ENCODE measurements at places on chromosomes 12 and 14.

DNA sequence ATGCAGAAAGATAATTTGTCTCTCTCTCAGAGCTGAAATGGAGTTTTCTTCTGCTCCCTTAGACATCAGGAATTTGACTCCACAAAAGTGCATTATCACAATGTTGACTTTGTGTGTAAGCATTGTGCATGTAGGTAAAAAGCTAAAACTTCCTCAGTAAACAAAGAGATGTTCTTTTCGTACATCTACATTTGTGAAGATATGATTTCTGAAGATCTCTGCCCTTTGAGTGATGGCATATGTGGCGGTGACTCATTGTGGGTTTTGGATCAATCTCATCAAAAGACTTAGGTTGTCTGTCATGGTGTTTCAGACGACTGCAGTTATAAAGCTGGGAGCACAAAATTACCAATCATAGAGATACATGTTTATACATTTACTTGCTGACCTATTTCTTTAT lies 411.4 kb upstream of the LMO3 start:
- no peak for DNase-seq

GRCh38 chr14:34498684-34499412 lies 36.8 kb upstream of the SPTSSA start:
- DNase-seq = peak; percentile 38

DNA sequence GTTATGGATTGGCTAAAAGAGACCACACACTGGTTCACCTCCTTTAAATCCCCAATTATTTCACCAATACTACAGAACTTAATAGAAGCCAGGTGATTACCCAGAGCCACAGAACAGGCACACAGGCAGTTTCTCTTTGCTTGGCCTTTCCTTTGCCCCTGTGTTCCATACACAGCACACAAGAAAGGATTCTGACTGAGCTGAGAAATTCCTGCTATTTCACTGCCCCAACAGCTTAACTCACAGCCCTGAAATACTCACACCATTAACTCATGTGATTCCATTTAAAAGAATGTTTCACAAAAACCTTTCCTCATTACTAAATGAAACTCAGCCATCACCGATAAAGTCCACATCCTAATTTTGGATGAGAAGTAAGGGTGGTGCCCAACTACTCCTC lies 133.6 kb downstream of the MED13L start:
- DNase-seq = peak; percentile 56

DNA sequence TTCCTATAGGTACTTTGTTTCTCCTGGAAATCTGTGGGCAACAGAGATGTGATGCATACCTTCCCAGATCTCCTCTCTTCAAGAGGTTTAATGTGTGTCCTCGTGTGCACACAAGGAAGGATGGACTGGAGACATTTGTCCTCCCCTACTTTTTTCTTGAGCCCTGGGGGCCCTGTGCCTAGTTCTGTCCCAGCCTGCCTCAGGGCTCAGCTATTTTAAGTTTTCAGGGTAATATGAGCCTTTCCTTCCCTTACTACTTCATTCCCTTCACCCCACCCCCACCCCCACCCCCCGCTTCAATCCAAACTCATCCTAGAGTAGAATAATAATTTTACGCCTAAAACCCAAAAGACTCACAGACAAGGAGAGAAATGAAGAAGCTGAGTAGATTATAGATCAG lies 446 bp downstream of the STAC3 start:
- no peak for DNase-seq

- no peak for DNase-seq
Measured at GRCh38 chr12:69275471-69275891, 36.1 kb downstream of the CPSF6 start.

GRCh38 chr14:101370593-101371569 lies 190.4 kb upstream of the DIO3 start:
- DNase-seq = no peak

DNA sequence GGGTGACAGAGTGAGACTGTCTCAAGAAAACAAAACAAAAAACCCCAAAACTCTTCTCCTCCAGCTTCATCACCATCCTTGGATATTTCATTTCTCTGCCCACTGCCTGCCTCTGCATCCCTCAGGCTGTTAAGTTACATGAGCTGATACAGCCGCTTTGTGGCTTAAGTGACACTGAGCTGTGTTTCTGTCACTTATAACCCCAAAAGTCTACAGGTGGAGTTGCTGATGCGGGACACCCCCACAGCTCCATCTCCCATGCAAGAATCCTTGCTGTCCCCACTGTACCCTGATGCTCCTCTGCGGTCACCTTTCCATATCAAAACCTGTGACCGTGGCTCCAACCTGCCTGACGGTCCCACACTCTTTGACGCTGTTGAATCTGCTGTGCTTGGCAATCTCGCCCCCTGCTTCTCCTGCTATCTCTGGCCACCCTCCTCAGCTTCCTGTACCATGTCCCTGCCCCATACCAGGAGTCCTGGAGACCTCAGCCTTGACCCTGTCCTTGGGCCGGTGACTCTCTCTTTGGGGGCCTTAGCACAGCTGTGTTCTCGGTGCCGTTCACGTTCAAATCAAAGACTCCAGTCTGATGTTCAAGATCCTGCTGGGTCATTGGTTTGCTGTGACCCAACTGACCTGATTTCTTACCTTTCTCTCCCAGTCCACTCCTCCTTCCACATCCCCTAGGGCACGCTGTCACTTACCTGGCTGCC lies 20.3 kb downstream of the HVCN1 start:
- no peak for DNase-seq

- no peak for DNase-seq
Measured at GRCh38 chr12:693934-694533, 30.8 kb upstream of the NINJ2 start.

DNA sequence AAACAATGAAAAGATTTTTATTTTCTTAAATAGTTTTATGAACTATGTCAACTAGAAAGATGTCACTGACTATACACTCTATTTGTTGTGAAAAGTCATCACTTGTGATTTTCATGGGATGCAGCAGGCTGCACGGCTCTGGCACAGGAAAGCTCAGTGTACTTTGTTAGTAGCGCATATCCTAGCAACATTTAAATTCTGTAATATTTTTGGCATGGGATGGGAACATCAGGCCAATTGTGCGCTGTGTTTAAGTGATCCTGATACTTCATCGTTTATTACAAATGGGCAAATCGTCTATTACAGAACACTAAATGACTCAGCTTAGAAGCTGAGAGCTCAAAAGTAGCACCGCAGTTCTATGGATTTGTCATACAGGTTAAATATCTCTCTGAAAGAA lies 60.7 kb upstream of the SAV1 start:
- no peak for DNase-seq

- DNase-seq = peak; percentile 62
Measured at GRCh38 chr12:45644541-45644940, 85.0 kb upstream of the ARID2 start.

DNA sequence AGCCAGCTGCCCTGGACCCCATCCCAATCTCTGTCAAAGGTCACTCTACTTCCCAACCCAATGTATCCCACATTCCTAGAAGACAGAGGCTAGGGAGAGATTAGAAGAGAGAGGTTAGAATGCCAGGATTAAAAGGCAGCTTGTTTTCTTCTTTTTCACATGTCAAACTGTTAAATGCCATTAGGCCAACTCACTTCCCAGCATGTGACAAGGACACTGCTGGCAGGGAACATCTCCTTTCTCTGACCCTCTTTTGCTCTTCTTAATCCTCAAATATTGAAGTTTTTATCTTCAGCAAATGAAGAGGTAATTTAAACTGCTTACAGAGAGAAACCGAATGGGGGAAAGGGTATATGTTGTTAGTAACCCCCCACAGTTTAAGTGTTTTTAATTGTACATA lies 89.1 kb downstream of the BBS10 start:
- peak; percentile 70 for DNase-seq

- no peak for DNase-seq
Measured at GRCh38 chr14:91310606-91311283, 66.2 kb upstream of the GPR68 start.

- peak; percentile 34 for DNase-seq
Measured at GRCh38 chr14:68789821-68790643, 2.8 kb downstream of the ZFP36L1 start.

- DNase-seq = no peak
Measured at GRCh38 chr12:67957383-67957782, 31.9 kb upstream of the IFNG-AS1 start.

DNA sequence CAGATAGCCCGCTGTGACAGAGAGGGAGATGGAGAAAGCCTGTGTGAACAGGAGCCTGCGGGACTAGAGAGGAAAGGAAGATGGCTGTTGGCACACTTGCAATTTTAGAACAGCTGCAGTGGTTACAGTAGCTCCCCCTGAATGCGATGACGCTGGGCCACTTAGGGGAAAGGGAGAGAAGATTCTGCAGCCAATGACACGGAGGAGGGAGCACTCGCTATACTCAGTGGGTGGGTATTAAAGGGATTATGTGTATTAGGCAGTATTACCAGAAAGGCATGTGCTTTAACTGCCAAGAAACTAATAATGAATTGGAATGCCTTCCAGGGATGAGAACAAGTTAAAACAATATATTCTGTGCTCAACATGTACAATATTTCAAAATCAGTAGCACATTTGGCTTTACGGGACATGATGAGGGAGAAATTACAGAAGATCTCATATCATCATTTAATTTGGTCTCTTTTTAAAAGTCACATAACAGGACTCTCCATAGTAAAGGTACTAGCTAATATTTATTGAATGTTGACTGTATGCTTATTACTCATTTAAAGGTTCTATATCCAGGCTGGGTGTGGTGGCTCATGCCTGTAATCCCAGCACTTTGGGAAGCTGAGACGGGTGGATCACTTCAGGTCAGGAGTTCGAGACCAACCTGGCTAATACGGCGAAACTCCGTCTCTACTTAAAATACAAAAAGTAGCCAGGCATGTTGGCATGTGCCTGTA lies 35.9 kb upstream of the FOS start:
- peak; percentile 90 for DNase-seq

GRCh38 chr12:73599268-73599667 lies 938.4 kb upstream of the ATXN7L3B start:
- DNase-seq = no peak

- DNase-seq = no peak
Measured at GRCh38 chr14:23793532-23793931, 157.4 kb downstream of the DHRS2 start.

DNA sequence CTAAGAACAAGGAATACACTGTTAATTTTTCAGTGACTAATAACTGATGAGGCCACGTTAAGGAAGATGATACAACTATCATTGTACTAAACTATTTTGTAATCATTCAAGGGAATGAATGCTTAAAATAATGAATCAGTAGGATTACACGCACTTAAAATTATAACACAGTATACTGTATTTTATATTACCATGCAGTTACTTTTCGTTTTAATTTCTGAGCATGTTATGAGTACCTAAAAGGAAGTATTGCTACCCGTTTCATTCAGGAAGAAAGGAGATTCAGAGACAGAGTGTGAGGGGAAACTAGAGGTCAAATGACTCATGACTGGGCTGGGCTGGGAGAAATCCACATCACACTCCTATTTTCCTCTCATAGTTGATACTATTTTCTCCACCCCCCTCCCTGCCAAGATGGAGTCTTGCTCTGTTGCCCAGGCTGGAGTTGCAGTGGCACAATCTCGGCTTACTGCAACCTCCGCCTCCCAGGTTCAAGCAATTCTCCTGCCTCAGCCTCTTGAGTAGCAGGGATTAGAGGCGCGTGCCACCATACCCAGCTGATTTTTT lies 202.0 kb downstream of the PPM1H start:
- peak; percentile 82 for DNase-seq

DNA sequence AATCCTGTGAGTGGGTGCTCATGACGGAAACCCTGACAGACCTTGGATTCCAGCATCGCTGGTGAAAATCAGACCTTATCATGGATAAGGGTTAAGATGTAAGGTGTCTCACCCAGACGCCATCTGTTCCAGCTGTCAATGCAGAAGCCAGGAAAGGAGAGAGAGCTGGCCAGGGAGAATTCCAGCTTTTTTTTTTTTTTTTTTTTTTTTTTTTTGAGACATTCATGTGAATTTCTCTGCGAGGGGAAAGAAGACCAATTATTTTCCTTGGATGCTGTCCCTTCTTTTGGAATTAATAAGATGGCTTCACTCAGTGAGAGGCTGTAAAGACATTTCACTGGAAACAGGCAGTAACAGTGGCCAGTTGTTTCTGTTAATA lies 1.8 kb downstream of the TRAF3 start:
- DNase-seq = no peak

DNA sequence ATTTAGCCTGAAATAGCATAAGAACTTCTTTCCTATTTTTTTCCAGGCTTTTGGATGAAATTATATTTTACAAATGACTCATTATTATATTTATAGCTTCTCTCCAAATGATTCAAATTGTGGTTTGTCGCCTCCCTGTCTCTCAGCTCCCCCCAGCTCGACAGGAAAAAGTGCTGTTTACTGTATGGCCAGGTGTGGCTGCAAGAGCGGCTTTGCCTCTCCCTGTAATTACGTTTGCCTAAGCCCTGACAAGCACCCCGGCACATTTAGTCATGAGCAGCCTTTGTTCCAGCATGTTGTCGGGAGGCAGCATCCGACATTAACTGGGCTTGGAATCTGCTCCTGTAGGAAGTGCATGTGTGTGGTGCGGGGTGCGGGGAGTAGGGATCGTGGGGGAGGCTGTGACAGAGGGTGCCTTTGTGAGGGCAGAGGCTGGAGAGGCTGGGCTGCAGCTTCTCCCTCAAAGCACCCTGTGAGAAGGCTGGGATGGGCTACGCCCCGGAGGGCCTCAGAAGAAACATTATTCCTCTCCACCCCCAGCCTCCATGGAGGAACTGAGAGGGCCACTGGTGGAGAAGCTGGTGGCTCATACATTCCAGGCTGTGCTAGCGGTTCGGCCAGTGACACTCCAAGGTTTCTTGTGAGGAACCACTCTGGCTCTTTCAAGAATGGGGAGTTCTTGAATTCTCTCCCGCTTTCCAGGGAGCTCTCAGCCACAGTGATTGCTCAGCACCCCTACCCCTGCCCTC lies 42.1 kb upstream of the CTDSP2 start:
- peak; percentile 71 for DNase-seq

GRCh38 chr12:43675048-43675904 lies 83.3 kb downstream of the PUS7L start:
- no peak for DNase-seq

- no peak for DNase-seq
Measured at GRCh38 chr14:93989939-93990338, 7.2 kb upstream of the CCDC197 start.

GRCh38 chr14:92340931-92341330 lies 18.0 kb downstream of the SLC24A4 start:
- no peak for DNase-seq

DNA sequence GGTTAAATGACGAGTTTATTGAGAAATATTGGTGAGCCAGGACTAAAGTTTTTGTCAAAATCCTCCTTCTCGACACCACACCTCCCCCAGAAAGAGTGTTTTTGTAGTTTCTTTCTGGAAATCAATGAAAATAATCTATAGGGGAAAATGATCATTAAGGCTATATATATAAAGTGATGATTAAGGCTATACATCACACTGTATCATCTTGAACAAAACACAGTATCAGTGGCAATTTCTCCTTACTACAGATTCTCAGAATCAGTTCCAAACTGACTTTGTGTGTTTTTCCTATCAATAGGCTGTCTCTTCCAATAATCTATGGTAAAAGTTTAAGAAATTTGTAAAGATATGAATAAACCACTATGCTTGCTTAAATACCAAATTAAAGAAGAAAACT lies 81.7 kb downstream of the IFNG-AS1 start:
- DNase-seq = no peak
